ENCODE measurements at places on chromosomes 13 and 19. TPM values are rescaled to one million over a fixed set of nuclear protein-coding genes. Genes with fewer than 3 reads are reported as not detected.

Gene EHD2
- 6.9 TPM for polyA plus RNA-seq

Gene PRRG2
- polyA plus RNA-seq = 2.3 TPM

DNA sequence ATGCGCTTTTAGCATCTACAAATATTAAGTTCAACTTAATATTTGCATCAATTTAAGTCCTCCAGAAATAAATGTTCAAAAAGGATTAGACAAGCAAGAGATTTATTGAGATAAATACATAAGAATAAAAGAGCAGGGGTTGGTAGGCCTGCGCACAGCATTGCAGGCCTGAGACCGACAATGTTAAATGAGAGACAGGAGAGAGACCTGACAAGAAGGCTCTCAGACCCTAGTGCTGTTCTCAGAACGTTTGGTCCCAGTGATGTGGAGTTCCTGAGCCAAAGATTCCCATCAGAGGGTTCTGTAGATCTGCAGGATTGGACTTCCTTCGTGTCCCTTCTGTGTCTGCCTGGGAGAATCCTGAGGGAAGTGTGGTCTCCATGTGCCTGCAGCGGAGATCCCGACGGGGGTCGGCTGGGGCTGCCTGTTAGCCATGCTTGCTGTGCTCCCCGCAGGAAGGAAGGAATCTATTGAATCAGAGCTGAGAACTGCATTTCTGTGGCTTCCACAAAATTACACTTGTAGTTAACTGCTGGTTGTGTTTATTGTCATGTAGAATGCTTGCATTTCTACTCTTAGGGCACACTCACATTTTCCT is 369.9 kb upstream of the SLC10A2 start:
- no peak for DNase-seq

- no peak for DNase-seq
These were observed 94.3 kb downstream of the NHLRC3 start for GRCh38 chr13:39132286-39133230.

- no peak for DNase-seq
These were observed 9.5 kb downstream of the TSC22D1 start for GRCh38 chr13:44566601-44567000.

DNA sequence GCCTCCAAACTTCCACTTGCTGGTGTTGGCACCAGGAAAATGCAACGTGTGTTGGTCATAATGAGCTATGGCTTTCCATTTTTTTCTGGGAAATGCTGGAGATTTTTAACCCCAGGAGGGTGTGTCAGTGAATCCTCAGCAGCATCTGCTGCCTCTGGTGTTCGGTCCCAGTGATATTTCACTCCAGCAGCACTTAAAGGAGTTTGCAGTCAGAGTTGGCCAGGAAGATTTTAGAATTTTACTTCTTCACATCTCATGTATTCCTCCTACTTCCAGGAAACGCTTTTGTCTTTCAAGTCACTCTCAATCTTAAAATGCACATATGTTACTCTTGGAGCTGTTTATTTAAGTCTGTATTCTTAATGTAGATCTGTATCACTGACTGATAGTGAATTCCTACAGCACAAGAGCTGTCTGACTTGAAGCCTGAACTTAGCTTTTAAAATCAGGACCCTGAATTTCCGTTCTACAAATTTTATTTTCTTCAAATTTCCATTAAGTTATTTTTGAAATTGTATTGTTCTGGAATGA is 903.4 kb upstream of the SLC10A2 start:
- no peak for DNase-seq

- DNase-seq = no peak
These were observed 80.6 kb upstream of the CLDN10 start for GRCh38 chr13:95471960-95472359.

Gene TEX101
- not detected for polyA plus RNA-seq

GRCh38 chr19:49544154-49544553 is 16.4 kb downstream of the RCN3 start:
- no peak for DNase-seq

Gene C19orf85
- not detected for polyA plus RNA-seq

GRCh38 chr13:102680842-102681740 is 13.8 kb downstream of the METTL21C start:
- DNase-seq = no peak

- peak; percentile 84 for DNase-seq
These were observed 1.7 kb downstream of the TBXA2R start for GRCh38 chr19:3604987-3605343.

Gene ACP5
- polyA plus RNA-seq = 91.6 TPM
